ENCODE measurements at places on chromosomes 3 and 15.

DNA sequence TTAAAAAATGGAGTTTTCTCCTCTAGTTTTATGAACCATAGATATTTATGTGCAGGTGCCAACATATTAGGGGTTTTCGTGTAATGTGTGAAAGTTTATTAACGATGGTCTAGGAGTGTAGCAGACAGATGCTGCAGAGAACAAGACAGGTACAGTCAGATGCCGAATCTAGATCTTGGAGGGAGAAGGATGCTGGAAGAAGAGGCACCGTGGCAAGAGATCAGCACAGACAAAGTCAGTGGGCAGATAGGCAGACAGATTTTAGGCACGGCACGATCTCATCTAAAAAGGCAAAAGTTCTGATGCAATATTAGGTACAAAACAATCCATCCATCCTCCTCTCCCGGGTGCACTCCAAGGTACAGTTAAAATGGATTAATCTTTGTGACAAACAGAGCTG lies 161.6 kb downstream of the TIGIT start:
- no peak for DNase-seq

DNA sequence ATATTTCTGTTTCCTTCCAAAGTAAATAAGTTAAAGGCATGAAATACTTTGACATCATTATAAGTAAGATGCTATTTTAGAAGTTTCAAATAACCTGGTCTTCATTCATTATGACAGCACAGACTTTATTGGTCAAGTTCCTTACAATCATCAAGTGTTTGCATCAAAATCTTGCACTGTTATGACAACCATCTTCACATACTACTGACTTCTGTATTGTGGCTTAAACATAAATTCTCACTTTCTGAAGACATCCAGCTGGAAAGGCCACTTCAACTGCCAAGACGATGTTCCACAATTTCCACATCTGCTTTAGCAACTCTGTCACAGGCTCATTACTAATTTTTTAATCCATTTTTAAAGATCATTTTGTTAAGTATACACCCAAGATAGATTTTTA lies 408.0 kb downstream of the MECOM start:
- no peak for DNase-seq

DNA sequence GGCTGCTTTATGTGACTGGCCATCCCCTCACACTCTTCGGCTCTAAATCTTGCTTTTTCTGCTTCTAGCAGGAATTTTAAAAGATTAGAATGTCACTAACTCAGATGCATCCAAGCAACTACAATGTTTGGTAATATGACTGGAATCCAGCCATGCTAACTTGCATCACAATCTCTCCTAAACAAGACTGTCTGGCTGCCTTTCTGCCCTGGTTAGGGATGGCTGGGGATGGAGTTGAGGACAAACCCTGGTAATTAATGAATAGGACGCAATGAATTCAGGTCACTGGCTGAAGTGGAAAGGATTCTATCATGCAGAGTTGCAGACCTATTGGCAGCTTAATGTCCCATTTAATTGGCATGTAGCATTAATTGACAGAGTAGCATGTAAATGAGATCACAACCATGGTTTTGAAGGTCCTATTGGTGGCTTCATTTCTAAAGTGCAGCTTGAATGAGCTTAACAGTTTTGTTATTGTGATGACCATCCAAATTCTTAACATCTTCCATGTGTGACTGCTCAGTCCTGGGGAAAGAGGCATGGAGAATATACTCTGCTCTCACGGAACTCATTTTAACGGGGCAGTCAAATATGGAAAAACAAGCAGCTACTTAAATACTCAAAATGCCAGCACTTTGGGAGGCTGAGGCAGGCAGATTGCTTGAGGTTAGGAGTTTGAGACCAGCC lies 21.7 kb downstream of the NMNAT3 start:
- DNase-seq: no peak

DNA sequence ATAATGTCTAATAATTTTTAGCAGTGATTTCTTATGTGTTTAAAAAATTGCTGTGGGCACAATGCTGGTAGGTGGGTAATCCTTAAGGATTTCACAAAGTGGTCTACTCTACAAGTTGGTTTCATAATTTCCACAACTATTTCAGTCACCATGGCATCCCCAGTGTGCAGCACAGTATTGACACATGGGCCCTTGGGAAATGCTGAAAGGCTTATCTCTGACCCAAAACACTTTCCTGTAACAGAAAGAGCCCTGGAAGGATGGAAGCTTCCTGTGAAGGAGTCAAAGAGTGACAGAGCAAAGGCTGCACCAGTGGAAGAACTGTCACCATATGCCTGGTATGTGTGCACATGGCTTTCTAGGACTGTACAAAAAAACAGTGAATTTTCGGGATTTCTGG lies 153.7 kb downstream of the ANO10 start:
- no peak for DNase-seq

DNA sequence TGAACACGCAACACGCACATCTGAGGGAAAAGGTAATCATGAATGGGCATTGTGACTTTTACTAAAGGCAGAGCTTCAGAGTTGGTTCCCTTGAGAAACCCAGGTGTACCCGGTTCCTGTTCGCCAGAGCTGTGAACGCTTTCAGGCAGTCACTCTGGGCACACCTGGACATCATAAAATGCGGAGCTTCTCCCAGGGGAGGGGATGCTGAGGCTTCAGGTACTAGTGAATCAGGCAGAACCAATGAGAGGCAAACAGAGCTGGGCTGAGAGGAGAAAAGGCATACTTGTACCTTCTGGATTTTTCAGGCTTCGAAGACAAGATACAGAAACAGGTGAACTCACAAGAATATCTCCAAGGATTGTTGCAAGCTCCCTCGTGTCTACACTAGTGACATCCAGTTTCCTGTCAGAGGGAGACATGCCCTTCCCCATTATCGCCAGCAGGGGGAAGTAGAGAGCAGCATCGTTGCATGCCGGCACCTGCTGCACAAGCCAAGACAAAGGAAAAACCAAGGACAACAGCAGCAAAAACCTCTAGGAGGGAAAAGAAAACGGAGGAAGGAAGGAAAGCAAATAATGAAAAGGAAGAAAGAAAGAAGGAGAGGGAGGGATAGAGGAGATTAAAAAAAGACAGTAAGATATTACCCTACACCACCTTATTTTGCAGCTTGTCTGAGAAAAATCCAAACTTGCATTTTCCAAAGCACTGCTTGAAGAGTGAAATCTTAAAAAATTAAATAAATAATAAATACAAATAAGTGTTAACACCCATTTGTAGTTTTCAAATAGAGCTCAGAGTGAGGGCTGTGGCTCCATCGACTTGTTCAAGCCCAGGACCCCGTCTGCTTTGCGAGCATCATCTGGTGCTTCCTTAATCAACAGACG lies 2.0 kb downstream of the AHSG start:
- DNase-seq: peak; percentile 75

GRCh38 chr3:160671231-160671630 lies 5.7 kb upstream of the ARL14 start:
- DNase-seq: no peak

- DNase-seq: no peak
Measured at GRCh38 chr15:60413231-60413824, 15.5 kb upstream of the ANXA2 start.

- peak; percentile 54 for DNase-seq
Measured at GRCh38 chr15:50907601-50908208, 778 bp upstream of the AP4E1 start.

DNA sequence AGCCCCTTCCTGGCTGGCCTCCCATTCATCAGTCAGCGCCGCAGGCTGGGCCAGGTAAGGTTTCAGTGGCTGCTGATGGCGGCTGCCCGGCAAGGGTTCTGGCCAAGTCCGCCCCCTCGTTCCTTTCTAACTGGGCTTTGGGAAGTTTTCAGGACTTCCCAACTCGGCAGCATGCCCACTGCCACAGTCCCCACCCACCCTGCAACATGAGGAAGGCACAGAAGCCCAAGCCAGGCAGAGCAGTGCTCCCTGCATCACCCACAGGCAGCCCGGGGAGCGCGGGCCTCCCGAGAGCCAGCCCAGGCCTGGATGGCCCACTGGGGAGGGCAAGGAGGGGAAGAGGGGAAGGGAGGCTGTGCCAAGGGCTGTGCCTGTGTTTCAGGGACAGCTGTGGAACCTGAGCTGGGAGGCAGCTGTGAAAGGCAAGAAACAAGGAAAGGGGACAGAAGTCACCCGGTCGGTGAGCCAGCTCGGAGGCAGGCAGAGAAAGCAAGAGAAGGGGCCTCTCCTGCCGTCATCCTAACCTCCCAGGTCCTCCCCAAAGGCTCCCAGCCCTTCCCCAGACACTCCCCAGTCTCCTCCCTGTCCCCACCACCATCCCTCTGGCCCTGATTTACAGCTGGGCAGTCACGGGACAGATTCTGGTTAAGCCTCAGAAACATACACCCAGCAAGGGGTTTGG lies 73.9 kb downstream of the CPN2 start:
- DNase-seq: no peak

DNA sequence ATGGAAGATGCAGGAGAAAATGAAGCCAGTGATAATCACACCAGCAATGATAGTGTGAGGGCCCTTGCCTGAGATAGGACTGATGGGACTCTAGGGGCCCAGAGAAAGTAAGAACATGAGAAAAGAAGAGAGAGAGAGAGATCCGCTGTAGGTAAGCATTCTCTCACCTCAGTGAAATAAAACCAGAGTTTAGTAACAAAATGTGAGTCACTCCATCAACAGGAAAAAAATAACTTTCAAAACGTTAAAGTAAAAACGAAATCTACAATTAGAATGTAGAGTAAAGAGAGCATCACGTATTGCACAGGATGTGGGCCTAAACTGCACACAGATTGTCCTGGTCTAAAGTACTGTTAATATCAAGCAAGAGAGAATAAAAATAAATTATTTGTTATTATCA lies 6.8 kb upstream of the PRSS50 start:
- no peak for DNase-seq

DNA sequence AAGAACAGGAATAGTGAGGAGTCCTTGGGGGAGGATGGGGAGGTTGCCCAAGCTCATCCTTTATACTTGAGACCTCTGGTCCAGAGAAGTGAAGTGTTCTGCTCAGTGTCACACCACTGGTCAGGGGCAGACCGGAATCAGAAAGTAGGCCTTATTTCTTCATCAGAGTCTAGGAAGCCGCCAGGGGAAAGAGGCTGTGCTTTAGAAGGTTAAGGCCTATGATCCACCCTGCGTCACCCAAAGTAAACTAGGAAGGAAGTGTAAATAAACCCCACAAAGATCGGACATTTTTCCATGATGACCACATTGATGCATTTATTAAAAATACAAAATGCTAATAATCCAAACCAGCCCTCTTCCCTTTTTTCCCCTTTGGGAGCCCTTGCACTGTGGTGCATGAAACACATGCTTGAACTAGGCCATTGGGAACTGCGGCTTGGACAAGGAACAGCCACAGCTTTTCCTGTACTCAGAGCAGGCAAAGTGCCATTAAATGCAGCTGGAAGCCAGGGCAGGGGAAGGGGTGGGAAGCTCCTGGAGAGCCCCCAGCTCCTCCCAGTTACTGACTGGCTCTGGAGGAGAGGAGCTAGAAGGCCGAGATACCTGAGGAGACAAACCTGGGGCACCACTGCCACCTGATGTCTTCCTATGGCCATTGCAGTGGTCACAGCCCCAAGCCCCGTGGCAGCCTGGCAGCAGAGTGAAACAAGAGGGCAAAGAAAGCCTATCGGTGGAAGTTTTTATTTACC lies 37.0 kb downstream of the CDC25A start:
- DNase-seq: peak; percentile 63

DNA sequence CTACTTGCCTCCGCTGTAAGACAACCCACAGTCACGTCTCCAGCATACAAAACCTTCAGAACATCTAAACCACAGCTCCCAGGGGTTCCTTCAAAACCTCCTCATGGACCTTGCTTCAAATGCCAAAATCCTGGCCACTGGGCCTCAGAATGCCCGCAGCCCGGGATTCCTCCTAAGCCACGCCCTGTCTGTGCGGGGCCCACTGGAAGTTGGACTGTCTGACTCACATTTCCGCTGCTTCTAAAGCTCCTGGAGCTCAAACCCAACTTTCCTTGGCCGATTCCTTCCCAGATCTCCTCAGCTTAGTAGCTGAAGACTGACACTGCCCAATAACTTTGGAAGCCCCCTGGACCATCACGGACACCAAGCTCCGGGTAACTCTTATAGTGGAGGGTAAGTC lies 17.9 kb upstream of the OR5H6 start:
- DNase-seq: no peak

GRCh38 chr3:18112674-18113375 lies 312.3 kb downstream of the SATB1 start:
- DNase-seq: no peak

DNA sequence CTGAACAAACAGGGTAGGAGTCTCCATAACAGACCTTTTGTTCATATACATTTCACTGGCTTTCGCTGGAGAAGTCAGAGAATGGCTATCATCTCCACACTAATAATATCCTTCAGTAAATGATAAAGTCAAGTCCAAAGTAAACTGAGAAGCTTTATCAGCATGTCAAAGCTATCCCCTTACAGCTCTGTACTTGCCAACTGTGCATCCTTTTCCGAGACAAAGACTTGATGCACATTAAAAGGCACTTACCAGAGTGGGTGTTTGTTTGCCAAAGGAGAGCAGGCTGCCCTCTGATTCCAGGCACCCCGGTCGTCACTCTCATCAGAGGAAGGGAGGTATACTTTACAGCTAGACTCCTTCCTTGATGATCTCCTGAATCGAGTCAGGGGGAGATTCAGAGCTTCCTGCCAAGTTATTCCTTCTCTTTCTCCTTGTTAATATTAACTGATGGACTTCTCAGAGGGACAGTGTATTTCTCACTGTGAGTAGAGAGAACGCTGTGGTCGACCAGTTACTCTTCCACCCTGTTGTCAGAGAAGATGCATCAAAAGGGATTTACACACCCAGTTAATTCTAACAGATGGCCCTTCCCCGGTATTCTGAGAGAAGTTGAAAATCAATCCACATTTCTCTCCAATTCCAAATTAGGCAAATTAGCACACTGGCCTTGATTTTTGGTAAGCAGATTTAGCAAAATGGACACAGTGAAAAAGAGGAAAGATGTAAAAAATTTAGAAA lies 504.7 kb upstream of the NR2F2 start:
- no peak for DNase-seq

GRCh38 chr3:49222002-49222401 lies 50.6 kb downstream of the KLHDC8B start:
- DNase-seq: no peak

All from activated naive CD8-positive, alpha-beta T cell treated with anti-CD3 and anti-CD28 coated beads for 36 hours (primary cell).